ENCODE measurements at places on chromosomes 16 and 17.

- DNase-seq = no peak
Measured at GRCh38 chr16:10922328-10923145, 19.7 kb downstream of the DEXI start.

DNA sequence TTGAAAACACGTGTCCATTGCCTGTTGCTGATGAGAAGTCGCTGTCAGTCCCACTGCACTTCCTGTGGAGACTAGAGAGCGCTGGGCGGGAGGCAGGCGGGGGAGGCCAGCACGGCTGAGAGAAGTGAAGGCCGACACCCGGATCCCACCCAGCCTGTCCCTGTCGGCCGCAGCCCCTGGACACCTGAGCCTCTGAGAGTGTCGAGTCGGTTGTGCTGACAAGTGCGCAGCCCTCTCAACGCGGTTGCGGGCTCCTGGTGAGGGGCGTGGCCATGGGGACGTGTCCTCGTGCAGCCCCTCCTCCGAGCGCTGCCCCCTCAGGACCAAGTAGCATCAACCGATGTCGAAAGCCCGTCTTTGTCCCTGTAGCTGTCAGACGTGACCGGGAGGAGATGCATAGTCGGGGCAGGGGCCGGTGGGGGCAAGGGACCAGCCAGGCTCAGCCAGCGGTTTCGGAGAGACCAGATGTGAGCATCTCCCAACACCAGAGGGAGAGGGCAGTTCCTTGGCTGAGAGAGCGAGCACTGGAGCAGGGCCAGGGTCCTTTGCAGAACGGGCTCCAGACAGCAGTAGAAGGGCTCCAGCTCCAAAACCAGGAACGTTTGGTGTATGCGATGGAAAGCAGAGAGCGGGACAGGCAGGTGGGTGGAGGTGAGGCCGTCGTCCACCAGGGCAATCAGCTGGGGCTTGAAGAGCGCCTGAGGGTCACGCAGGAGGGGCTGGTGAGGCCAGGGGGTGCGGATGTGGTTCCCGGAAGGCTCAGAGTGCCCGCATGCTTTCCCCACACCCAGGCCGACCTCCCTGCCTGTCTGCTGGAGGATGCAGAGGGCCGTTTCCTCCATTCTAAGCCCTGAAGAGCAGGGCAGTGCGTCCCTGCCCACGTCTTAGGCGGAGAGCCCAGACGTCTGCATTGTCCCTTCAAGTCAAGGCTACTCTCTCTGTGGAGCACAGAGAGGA is 43.3 kb upstream of the CHMP6 start:
- no peak for DNase-seq

DNA sequence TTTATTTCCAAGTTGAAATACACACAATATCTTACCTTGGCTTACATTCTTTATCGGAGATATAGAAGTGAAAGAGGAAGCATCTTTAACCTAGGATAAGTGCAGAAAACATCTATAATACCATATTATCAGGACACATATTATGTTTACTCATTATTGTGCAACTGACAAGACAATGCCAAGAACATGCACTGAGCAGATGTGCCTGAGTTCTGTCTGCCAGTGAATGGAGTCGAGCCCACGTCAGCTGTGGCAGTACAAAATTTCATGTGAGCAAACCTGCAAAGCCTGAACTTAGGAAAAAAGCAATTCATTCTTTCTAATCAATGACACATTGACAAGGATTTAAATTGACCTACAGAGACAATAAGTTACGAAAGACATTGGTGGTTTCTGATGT is 154.4 kb downstream of the AXIN2 start:
- no peak for DNase-seq

- no peak for DNase-seq
Measured at GRCh38 chr16:54873071-54873470, 57.6 kb upstream of the IRX5 start.

- DNase-seq = no peak
Measured at GRCh38 chr16:67873435-67874370, 851 bp downstream of the EDC4 start.

DNA sequence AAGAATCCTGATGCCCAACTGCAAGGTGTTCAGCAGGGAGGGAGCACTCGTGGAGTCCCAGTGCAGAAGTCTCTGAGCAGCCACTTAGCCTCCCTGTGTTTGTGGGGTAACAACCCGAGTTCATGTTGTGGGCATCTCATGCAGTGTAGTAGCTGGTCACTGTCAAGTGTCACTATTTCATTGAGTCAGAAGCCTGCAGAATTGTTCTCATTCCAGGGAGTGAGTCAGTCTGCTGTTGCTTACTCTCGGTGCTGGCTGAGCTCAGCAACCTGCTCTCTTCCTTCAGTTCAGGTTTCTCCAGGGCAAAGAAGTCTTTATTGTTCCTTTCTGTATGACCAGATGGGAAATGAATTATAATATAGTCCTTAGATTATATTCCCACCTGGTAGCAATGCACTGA is 24.1 kb downstream of the HMOX2 start:
- DNase-seq = no peak

All from activated CD8-positive, alpha-beta memory T cell treated with anti-CD3 and anti-CD28 coated beads for 4 hours (primary cell).